ENCODE measurements at places on chromosomes 7 and 10.
A peak's percentile ranks its signal among the peaks of the same experiment; 100 is the strongest.

- DNase-seq: no peak
Measured at GRCh38 chr7:54967377-54967776, 51.4 kb upstream of the EGFR start.

GRCh38 chr10:72276421-72277339 lies 3.0 kb downstream of the DDIT4 start:
- no peak for DNase-seq

GRCh38 chr7:28205506-28205905 lies 24.9 kb upstream of the JAZF1 start:
- DNase-seq: no peak

DNA sequence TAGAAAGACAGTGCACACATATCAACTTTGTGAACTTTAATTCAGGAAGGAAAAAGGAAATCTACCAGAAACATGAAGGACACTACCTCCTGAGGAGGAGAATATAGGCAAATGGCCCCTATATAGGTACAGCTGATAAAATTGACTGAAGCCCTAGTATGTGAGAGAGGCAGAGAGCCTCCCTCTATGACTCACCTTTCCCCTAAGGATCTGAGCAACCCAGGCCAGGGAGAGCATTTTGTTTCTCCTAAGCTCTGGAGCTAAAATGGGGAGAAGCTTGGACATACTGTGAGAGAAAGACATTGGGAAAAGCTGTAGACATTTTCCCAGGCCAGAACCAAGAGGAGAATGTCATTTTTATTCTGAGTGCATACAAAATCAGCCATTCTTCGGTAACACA lies 303.5 kb downstream of the AHR start:
- DNase-seq: no peak

DNA sequence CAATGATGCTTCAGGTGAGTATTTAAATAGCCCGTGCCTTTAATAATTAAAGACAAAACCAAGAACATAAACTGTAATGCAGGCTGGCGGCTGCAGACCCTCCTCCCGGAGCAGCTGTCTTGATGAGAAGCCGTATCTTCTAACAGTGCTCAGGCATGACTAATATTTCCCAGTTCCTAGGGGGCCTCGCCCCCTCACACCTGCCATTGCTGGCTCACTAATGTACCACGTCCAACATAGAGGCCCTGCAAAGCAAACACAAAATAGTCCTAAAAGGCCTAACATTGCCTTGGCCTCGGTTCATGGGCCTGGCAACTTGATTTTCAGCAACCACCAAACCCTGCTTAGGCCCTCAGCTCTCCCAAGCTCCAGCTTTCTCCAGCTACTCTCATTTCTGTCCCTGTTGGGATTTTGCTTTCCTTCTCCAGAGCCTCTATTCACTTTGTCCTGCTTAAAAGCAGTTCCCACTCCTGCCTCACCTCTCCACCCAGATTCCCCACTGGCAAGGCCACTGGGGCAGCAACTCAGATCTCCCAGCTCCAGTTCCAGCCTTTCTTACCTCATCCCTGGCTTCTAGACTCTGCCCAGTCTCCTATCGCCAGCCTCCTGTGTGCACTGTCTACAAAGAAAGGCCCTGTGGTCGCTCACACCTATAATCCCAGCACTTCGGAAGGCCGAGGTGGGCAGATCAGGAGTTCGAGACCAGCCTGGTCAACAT lies 16.2 kb downstream of the SORBS1 start:
- DNase-seq: no peak

DNA sequence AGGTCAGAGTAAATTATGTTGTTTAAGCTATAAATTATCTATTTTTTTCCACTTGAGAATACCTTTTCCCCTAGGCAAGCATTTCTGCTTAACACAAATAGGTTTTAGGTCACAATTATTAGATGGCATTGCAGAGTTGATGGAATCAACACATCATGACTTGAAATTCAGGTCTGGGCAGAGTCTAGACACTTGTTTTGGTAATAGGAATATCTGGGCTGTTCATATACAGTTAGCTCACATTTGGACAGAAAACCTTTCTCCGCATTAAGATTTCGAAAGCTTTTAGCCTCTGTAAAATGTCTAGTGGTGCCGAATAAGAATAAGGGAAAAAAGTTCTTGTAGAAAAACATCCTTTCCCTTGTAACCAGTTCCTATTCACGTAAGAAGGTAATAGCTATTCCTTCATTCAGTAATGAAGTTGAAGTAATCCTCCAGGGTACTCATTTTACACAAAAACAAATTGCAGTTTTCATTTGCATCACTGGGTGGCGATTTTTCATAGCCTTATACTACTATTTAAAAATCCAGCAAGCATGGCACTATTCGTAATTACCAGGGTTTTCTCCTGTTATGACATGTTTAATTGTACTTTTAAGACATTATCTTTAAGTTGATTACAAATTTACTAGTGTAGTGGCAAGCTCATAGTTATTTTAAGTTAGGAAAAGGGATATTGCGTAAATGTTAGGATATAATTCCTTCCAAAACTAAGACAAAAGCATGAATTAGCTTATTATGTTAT lies 37.0 kb downstream of the RPA3 start:
- no peak for DNase-seq

GRCh38 chr7:156106107-156106426 lies 293.8 kb upstream of the SHH start:
- DNase-seq: no peak

DNA sequence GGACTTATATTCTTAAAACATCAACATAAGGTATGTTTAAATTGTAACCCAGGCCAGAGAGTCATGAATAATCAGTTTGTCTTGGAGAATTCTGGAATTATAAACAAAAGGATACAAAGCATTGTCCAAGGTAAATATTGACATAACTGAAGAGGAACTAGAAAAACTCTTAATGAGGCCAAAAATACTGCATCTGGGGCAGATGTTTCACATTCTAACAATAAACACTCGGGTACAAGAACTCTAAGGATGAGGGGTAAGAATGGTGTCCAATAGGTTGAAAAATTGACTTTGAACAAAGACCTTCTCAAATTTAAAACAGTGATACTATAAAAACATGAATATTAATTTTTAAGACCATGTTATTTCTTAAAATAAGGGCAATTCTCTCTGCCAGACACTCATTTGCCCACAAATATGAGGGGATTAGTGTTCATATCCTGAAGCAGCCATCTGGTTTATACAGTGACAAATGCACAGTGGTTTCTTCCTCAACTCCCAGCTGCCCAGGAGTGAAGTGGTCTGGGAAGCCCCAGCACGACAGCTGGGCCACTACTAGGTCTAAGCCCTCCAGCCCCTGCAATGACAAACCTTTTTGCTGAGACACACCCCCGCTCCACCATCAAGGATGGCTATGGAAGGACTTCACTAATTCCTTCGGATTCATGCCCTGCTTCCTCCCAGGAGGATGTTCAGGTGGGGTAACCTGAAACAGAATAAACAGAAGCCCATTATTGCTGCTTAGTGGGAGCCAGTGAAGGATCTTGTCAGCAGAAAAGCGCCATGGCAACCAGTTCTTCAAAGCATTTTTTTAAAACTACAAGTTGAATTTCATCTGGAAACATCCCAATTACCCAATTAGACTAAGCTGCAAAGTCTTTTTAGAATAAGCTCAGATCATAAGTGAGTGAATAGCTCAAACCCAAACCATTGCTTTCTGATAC lies 107.5 kb upstream of the ARID5B start:
- DNase-seq: no peak

GRCh38 chr10:85594239-85594638 lies 772.4 kb downstream of the GRID1 start:
- no peak for DNase-seq

DNA sequence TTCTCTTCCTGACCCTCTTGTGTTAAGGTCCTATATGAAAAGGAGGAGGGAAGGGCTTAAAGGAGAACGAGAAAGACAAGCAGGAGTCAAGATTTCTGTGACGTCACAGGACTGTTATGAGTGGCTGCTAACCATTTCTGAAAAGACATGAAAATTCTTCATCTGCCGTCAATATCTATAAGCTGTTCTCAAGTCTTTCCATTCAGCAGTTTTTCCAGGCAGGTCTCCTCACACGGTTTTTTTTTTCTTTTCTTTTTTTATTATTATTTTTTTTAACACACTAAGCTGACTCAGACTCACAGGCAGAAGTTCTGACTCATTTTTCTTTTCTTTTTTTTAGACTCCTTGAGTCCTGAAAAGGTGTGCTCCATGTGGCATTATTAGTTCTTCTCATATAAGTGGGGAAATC lies 72.0 kb downstream of the DGKI start:
- no peak for DNase-seq

- DNase-seq: no peak
Measured at GRCh38 chr10:60028081-60028480, 121.7 kb upstream of the CCDC6 start.

DNA sequence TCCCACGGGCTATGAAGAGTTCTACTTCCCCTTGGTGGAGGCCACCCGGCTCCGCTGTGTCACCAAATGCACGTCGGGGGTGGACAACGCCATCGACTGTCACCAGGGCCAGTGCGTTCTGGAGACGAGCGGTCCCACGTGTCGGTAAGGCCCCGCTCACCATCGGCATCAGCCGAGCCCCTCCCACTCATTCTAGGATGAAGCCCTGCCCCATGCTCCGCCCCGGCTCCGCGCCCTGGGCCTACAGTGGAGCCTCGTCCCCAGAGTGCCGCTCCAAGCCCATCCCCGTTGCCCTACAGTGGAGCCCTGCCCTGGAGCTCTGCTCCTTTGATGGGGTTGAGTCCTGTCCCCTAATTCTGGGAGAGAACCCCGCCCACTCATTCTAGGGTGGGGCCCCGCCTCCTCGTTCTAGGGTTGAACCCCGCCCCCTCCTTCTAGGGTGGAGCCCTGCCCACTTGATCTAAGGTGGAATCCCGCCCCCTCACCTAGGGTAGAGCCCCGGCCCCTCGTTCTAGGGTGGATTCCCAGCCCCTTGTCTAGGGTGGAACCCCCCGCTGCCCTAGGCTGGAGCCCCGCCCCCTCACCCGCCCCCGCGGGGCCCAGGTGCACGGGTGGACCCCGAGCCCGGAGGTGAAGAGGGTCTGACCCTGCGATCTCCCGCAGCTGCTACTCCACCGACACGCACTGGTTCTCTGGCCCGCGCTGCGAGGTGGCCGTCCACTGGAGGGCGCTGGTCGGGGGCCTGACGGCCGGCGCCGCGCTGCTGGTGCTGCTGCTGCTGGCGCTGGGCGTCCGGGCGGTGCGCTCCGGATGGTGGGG lies 3.4 kb upstream of the MUC12 start:
- peak; percentile 92 for DNase-seq

GRCh38 chr7:114928060-114928459 lies 6.2 kb downstream of the MDFIC start:
- DNase-seq: no peak

DNA sequence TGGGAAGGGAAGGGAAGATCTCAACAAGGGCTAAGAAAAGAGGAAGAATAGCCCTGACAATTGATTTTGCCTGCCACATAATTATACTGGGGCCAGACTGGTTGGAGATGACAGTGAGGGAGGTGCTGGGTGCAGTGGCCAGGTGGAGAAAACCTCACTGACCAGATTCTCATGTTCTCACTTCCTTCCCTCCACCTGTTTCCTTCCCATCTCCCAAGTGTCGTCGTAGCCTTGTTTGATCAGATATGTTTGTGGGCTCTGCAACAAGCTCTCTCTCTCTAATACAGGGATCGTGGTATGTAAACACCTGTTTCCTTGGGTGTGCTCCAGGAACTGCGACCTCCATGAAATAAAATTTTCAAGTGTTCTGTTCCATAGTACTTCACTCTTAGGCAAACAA lies 60.2 kb downstream of the VCL start:
- no peak for DNase-seq

GRCh38 chr10:101063548-101064414 lies 2.0 kb downstream of the KAZALD1 start:
- no peak for DNase-seq

GRCh38 chr10:24444337-24444736 lies 235.4 kb downstream of the KIAA1217 start:
- no peak for DNase-seq

GRCh38 chr10:112442063-112442462 lies 4.7 kb downstream of the ZDHHC6 start:
- no peak for DNase-seq

DNA sequence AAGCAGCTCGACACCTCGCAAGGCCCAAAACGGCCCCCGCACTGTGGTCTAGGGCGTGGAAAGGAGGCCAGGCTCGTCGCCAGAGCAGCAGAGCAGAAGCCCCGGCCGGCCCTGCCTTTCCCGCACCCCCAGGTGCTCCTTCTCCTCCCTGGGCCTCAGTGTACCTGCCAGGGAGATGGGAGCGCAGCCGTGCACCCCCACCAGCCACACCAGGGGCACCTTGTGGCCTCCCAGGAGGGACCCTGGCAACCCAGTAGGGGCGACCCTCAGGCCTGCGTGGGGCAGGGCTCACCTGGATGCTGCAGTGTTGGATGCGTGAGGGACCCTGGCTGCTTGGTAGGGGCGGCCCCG lies 9.5 kb downstream of the PDGFA start:
- no peak for DNase-seq

DNA sequence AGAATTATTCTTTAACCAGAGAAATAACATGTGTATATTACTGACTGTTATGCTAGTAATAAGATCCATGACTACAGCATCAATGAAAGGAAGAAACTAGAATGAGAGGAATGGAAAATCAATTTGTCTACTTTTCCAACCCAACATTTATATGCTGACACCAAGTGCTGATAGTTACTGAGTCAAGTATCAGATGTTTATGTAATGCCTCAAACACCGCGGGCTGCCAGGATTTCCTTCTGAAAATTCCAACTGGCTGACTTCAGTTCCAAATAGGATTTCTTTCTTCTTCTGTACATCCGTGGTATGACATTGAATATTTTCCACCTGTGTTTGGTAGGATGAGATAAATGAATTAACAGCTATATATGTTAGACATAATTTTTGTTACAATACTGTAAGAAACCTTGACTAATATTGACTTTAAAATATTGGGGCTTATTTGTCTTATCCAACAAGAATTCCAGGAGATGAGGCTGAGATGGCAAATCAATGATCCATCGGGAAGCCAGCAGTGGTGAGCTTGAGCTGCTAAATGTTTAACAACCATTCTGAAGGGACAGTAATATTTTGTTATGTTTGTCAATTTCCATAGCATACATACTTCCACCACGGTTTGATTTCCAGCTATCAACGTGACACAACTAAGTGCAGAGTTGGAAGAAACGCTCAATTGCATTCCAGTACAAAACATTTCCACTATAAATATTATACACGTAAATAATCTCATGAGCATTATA lies 435.2 kb upstream of the AUTS2 start:
- DNase-seq: no peak

DNA sequence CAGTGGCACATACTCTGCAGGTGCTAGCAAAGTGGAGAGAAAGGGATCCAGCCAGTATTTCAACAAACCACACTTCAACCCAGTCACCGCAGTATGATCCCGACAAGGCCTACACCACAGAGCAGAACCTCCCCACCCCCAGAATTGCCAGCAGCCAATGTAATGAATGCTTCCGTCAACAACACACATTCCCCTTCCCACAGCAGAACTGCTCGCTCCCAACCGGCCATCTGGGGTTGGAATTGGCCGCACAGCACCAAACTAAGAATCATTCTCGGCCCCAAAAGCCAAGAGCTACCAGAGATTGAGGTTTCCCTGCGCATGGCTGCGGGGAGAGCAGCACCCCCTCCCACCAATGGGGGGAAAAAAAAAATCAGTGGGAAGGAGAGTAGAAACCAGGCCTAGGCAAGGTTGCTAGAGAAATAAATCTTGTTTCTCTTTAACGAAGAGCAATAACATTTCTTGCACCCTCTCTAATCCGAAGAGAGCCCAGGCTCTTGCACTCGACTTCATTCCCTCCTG lies 1.1 kb downstream of the WASL start:
- DNase-seq: peak; percentile 60

GRCh38 chr7:129443612-129444011 lies 9.4 kb downstream of the STRIP2 start:
- no peak for DNase-seq
